ENCODE measurements at places on chromosomes 6 and 20.
A peak's percentile ranks its signal among the peaks of the same experiment; 100 is the strongest.

GRCh38 chr6:22108199-22108598 lies 188.6 kb downstream of the PRL start:
- DNase-seq, result no peak

GRCh38 chr6:79201983-79202382 lies 32.5 kb downstream of the HMGN3 start:
- DNase-seq, result no peak

- DNase-seq, result no peak
Observed at GRCh38 chr6:37048851-37049757, 43.6 kb downstream of the FGD2 start.

DNA sequence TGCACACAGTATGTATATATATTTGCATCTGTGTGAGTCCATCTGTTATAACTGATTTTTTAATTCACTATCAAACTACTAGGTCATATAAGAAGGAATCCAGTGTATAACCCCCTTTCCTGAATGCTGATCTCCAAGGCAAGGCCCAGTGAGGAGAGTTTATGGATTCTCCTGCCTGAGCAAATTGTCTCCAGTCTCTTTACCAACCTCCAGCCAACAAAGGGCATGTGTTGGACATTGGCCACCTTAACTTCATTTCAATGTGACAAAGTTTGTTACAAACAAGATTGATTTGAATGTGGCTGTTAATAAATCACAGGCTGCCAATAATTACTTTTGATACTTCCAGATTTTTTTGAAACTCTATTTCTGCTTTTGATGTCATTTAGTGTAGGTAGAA lies 191.6 kb downstream of the HAO1 start:
- DNase-seq, result no peak

DNA sequence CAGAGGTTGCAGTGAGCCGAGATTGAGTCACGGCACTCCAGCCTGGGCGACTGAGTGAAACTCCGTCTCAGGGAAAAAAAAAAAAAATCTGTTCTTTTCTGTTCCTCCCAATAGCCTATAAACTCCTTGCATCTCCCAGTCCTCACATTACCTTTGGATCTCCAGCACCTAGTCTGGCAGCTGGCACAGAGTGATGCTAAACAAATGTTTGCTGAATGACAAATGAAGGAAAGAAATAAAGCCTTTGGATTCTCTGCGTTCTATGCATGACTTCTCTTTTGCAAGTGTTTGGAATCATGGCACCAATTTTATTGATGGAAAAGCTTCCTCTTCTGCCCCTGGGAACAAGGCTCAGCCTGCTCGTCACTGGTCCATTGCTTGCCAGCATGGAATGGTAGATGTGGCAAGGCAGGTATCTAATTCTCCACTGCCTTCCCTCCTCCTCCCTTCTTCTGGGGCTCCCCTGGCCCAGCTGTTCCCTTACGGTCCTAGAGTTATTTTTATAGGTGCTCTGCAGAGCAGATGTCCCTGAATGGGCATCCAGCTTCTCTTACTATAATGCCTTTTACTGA lies 53.6 kb upstream of the FYN start:
- no peak for DNase-seq

DNA sequence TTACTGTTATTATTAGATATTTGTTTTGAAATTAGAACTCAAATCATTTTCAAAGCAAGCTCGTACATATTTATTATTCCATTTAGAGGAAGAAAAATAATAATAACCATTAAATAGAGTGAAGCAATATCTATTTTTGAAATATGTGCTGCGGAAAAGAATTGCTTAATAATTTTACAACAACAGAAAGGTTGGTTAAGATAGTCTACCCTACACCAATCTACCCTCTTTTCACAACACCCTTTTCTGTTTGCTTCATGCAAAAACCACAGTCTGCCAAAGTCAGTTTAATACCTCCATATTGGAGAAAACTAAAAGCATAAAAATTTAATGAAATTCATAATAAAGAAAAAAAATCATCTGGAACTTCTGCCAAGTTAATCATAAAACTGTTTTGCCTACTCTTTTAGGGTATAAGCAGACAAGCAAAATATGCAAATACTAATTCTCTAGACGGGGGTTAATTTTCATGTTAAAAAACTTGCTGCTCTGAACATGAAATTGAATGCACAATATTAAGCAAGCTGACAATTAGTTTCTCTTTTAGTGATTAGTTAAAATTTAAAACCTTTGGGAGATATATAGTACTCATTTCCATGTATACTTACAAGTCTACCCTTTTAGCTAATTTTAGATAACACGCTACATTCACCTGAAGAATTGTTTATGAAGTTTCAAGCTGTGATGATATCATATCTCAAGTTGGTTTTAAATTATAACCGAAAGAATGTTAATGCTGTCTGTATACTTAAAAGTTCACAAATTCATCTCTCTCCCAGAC lies 100.2 kb downstream of the AHI1 start:
- no peak for DNase-seq

- no peak for DNase-seq
Observed at GRCh38 chr6:13177664-13178063, 150.7 kb downstream of the TBC1D7 start.

DNA sequence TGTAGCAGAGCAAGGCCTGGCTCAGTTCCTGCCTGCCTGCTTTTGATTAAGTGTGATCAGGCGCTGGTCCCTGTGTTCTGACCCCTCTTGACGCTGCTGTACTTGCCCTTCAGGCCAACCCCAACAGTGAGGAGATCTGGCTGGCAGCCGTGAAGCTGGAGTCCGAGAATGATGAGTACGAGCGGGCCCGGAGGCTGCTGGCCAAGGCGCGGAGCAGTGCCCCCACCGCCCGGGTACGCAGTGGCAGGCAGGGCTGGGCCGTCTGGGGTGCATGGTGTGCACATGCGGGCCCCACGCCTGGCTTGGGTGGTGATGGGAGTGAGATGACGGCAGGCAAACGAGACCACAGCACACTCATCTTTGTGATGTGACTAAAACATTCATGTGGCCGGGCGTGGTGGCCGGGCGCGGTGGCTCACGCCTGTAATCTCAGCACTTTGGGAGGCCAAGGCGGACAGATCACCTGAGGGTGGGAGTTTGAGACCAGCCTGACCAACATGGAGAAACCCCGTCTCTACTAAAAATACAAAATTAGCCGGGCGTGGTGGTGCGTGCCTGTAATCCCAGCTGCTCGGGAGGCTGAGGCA lies 10.1 kb upstream of the C20orf204 start:
- DNase-seq, result no peak

GRCh38 chr6:108451816-108452215 lies 108.9 kb upstream of the FOXO3 start:
- DNase-seq, result no peak

DNA sequence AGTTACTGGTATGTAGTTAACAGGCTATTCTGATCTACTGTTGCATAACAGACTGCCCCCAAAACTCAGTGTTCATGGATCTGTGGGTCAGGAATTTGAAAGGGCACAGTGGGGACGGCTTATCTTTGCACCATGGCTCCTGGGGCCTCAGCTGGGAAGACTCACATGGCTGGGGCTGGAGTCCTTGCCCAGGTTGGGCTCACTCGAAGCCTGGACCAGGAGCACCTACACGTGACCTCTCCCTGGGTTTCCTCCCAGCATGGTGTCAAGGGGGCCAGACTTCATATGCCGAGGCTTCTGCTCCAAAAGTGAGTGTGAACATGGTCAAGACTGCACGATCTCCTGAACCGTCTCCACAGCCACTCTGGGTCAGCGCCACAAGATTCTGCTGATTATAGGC lies 11.7 kb downstream of the SYNDIG1 start:
- no peak for DNase-seq

- no peak for DNase-seq
Observed at GRCh38 chr6:157150076-157150475, 173.2 kb downstream of the TMEM242 start.

DNA sequence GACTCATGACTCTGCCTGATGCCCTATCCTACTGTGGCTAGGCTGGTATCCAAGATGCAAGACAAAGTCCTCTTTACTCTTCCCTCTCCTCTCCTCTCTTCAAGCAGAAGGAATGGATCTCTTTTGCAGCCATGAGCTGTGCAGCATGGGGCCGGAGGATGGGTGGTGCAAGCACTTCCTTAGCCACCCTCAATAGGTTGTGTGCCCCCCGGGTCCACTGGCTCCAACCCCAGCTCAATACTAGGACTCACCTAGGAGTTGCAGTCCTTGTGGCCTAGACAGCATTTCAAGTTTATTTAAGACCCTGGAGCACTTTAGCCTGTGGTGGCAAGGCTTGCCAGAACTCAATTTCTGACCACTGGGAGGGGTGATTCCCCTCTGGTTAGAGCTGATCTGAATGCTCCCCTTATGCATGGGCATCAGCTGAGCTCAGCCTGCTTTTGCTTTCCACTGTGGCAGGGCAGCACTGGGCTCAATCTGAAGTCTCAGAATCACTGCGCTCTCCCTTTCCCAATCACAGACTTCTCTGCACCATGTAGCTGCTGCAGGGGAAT lies 29.0 kb upstream of the GRM4 start:
- DNase-seq, result no peak

GRCh38 chr20:48850977-48851299 lies 23.1 kb upstream of the PREX1 start:
- no peak for DNase-seq

DNA sequence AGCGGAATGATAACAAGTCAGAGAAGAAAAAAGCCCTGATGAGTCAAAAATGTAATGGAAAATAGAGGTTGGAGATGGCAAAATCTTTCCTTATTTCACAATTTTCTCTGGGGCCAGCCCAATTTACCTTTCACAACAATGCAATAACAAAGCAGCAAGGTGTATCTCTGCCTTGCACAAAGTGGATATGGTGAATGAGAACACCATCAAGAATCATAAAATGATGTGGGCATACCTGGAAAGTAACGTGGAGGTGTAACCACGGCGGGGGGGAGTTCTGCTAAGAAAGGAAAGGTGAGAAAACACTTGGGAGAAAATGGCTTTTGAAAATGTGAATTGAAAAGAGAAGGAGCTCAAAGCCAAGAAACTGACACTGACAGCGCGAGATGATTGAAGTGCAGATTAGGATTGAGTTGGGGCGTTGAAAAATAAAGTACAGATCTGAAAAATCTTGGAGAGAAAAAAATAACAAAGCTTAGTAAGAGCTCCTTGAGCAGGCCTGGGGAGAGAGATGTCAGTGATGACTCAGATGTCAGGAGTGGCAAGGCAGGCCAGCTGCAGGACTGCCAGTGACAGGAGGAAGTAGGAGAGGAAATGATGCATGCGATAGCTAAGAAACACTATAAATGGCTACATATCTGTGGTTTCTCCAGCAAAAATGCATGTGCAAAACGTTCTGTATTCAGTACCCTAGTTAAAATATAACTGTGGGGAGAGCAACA lies 26.2 kb downstream of the ARHGAP18 start:
- DNase-seq, result no peak

DNA sequence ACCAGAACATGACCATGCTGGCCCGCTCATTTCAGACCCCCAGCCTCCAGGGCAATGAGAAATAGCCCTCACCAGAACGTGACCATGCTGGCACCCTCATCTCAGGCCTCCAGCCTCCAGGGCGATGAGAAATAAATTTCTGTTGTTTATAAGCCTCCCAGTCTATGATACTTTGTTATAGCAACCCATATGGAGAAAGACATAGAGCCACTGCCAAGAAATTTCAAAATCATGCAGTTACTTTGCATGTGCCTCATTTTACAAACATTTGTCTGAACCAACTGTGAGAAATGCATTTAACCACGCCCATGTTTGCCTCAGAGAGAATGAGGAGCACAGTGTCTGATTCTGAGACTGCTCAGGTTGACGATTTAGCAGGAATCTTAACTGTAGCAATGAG lies 15.5 kb downstream of the CYP39A1 start:
- no peak for DNase-seq

DNA sequence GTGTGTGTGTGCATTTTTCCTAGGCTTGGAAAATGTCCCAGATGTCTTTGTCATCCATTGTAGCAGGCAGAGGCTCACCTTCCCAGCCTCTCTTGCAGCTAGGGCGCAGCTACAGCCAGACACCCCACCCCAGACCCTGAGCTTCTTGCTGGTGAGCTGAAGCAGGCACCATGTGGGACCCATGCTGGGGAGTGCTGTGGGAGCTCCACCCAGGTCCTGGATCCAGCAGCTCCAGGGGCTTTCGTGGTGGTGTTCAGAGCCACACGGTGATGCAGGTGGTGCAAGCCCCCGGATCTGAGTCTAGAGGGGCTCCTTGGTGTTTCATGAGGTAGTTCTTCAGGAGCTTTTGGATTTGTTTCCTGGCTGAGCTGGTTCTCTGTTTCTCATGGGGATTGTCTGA lies 56.0 kb upstream of the ZFP64 start:
- DNase-seq, result no peak

GRCh38 chr6:28008053-28008452 lies 51.0 kb downstream of the OR2B6 start:
- no peak for DNase-seq

GRCh38 chr6:68958327-68958726 lies 323.2 kb downstream of the ADGRB3 start:
- DNase-seq, result no peak

DNA sequence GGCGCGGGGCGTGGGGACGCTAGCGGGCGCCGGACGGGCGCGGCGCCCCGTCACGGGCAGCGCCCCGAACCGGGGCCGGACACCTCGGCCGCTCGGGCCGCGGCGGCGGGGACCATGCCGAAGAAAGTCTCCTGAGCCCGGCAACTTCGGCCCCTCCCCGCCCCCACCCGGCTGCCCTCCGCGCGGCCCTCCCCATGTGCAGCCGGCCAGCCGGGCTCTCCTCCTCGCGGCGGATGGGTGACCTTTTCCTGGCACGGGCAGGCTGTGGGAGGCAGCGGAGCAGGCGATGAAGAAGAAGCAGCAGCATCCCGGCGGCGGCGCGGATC lies 278 bp downstream of the UST start:
- peak; percentile 60 for DNase-seq

DNA sequence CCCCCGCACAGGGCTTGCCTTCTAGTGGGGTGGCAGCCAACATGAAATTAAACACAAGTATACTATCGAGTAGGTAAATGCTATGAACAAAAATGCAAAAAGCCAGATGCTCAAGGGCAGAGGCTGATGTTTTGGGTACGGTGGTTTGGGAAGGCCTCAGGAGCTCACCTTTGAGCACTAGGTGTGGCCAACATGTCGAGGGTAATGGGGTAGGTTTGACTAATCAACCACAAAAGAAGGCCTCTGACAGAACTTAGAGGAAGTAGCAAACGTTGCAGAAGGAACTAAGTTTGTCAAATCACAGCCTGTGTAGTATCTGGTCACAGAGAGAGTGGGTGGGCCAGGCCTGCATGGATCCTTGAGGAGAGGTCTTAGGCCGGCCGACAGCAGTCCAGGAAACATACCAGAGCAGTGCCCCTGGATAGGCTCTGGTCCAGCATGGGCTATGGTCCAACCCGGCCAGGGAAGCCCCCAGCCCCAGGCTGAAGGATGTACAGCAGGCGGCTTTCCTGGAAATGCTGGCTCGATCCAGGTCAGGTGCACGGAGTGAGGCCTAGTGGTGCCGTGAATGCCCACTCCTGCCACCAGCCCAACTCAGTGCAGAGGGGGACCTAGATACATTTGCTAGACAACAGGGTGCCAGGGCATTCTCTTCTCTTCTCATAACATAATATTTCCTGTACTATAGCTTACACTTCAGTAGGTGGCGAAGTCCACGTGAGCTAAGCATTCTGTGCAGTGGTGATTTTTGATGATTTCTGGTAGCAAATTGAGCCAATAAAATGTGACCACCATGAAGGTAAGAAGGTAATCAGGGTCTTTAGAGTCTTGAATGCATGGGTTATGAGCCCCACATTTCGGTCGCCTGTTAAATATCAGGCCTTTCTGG lies 56.3 kb upstream of the CD93 start:
- DNase-seq, result no peak

Measured in HAP-1 (cell line).